ENCODE measurements at places on chromosomes 3 and 15.

DNA sequence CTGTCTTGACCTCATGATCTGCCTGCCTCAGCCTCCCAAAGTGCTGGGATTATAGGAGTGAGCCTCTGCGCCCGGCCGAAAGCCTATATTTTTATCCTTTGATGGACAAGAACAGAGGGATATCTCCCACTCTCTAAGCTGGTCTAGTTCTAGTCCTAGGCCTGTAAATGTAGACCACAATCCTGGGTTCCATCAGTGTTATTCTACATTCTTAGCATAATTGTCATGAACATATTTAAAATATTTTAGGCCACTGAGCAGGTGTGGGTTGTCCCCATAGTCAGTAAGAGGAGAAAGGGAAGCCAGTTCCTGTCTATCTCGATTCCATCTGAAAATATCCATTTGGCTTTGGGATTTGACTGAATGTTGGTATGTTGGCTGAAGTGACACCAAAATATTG lies 118.1 kb downstream of the EBLN2 start:
- no peaks in the 10 kb centered on the region for H3K36me3 ChIP-seq
- no peaks in the 10 kb centered on the region for H3K27me3 ChIP-seq
- no peaks in the 10 kb centered on the region for H3K4me1 ChIP-seq
- H3K27ac ChIP-seq: no peak overlapping the region

DNA sequence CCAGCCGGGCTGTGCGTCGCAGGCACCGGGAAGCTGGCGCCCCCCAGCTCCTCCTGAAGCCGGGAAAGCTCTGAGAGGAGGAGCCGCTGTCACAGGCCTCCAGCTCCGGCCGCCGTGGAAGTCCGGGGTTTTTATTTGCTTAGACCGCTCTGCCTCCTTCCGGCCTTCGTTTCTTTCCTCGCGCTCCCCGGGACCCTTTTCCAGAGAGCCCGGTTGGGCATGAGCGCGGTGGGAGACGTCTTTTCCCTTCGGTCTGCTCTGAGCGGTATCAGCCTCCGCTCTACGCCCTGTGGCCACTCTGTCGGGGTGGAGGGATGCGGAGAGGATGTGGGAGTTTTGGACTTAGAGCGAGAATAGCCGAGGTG lies 559 bp downstream of the SENP5 start:
- peak overlapping the region; percentile 93 for H3K27ac ChIP-seq
- no peaks in the 10 kb centered on the region for H3K36me3 ChIP-seq
- peaks cover 19% of the 10 kb centered on the region for H3K4me1 ChIP-seq
- H3K4me3 ChIP-seq: peak overlapping the region; percentile 97

DNA sequence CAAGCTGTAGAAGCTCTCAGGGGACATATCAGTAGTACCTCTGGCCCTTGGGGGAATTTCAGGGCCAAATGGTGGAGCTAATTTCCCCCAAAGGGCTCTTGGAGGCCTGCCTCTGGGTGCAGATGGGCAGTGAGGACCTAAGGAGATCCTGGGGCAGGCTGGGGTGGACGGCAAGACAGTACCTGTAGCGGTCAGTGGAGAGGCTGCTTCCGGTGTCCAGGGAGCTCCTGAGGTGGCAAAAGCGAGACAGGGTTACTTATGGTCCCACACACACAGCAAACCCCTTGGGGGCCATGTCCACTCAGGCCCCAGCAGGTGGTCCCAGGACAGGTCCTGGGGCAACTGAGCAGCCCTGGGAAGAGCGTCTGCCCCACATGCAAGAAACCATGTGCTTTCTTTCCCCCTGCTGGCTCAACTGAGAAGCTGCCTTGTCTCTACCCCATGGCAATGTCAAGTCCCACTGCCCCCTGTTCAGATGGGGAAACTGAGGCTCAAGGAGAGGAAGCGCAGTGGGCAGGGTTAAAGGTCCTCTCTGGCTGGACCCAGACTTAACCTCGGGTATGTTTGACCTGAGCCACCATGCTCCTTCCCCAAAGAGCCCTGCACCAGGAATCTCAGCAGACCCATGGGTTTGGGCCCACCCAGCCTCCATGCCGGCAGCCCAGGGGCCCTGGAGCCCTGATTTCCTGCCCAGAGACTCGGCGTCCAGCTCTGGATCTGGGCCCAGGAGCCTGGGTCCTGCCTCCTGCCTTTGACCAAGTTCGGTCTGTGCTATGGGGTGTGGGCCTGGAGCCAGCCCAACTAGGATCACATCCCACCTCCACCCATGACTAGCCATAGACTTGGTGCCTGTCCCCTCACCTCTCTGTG lies 25.7 kb downstream of the IQSEC1 start:
- H3K36me3 ChIP-seq: no peaks in the 10 kb centered on the region
- no peak overlapping the region for H3K4me3 ChIP-seq
- H3K4me1 ChIP-seq: no peaks in the 10 kb centered on the region
- no peak for DNase-seq

- peaks cover 6% of the 10 kb centered on the region for H3K36me3 ChIP-seq
- no peaks in the 10 kb centered on the region for H3K4me1 ChIP-seq
- DNase-seq: no peak
- H3K4me3 ChIP-seq: no peak overlapping the region
- no peaks in the 10 kb centered on the region for H3K27me3 ChIP-seq
Observed at GRCh38 chr3:193662757-193663322, 69.8 kb downstream of the OPA1 start.

- no peaks in the 10 kb centered on the region for H3K27me3 ChIP-seq
- H3K36me3 ChIP-seq: no peaks in the 10 kb centered on the region
- no peak overlapping the region for H3K27ac ChIP-seq
- DNase-seq: no peak
- H3K4me3 ChIP-seq: no peak overlapping the region
- H3K4me1 ChIP-seq: peaks cover 8% of the 10 kb centered on the region
Observed at GRCh38 chr3:177340243-177340830, 143.1 kb upstream of the TBL1XR1 start.

DNA sequence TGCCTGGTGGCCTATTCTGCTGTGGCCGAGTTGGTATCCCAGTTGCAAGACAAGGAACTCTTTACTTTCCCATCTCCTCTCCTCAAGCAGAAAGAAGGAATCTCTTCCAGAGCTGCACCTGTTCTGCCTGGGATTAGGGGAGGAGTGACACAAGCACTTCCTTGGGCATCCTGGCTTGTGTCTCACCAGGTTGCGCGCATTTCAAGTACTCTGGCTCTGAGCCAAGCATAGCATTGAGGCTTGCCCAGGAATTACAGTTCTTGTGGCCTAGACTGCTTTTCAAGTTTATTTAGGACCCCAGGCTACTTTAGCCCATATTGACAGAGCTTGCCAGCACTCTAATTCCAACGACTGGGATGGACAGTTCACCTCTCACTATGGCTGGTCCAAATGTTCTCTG lies 150.5 kb downstream of the RSRC1 start:
- H3K36me3 ChIP-seq: no peaks in the 10 kb centered on the region
- no peak overlapping the region for H3K4me3 ChIP-seq
- no peak overlapping the region for H3K27ac ChIP-seq
- no peaks in the 10 kb centered on the region for H3K27me3 ChIP-seq
- no peaks in the 10 kb centered on the region for H3K4me1 ChIP-seq

DNA sequence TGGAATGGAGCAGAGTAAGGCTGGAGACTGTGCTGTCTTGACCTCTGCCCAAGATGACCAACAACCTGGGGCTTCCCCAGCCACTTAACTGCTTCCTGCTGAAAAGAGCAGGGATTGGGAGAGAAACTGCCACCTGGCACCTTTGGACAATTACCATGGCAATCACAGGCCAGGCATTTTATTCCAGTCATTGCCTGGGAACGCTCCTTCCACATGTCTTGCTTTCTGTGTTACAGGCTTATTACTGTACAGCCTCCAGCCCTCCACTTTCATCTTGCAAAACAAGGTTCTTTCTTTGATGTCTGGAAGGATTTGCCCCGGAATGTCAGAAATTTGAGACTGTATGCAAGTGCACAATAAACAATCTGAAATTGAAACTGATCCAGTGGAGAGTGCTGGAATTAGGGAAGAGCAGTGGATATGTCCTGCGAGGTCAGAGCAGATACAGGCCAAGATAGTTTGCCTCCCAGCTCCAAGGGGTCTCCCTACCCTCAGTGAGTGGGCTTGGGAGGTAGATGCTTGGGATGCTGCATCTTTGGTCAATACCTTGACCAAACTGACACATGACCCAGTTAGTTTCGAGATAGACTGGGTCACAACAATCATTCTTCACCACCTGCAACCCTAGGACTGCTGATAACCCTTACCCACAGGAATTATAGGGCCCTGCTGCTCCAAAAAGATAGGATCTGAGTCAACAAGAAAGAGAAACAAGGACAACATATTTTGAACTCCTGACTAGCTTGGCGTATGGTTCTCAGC lies 2.7 kb downstream of the PPP1R14D start:
- H3K36me3 ChIP-seq: no peaks in the 10 kb centered on the region
- H3K4me3 ChIP-seq: no peak overlapping the region
- no peak for DNase-seq

DNA sequence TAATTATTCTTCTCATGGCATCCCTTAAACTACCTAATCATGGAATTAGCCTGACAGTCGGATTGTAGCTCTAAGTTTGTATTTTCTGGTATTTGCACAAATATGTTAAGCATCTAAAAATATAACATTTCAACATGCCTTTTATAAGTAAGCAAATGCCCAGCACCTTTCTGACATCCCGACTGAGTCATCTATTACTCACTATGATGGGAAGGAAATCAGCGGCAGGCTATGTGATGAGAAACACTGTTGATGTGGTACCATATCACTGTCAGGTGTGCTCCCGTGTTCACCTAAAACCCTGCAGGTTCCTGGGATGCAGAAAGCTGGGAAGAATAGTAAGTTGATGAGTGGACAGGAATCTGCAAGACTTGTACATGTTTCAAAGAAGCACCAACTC lies 367.8 kb upstream of the IL12A start:
- no peak overlapping the region for H3K4me3 ChIP-seq
- H3K27me3 ChIP-seq: no peaks in the 10 kb centered on the region
- H3K36me3 ChIP-seq: no peaks in the 10 kb centered on the region
- H3K27ac ChIP-seq: no peak overlapping the region
- DNase-seq: no peak

- peaks cover 7% of the 10 kb centered on the region for H3K4me1 ChIP-seq
- H3K27ac ChIP-seq: no peak overlapping the region
- no peaks in the 10 kb centered on the region for H3K36me3 ChIP-seq
- H3K27me3 ChIP-seq: no peaks in the 10 kb centered on the region
- H3K4me3 ChIP-seq: no peak overlapping the region
- DNase-seq: no peak
Observed at GRCh38 chr15:83248151-83249029, 36.1 kb downstream of the BNC1 start.

GRCh38 chr15:59197454-59197853 lies 9.2 kb upstream of the LDHAL6B start:
- no peak for DNase-seq
- no peaks in the 10 kb centered on the region for H3K27me3 ChIP-seq
- no peak overlapping the region for H3K4me3 ChIP-seq

- no peaks in the 10 kb centered on the region for H3K27me3 ChIP-seq
- no peaks in the 10 kb centered on the region for H3K4me1 ChIP-seq
- no peak for DNase-seq
- H3K4me3 ChIP-seq: no peak overlapping the region
Observed at GRCh38 chr3:17551333-17551732, 191.1 kb downstream of the TBC1D5 start.

GRCh38 chr3:170713653-170714052 lies 127.8 kb upstream of the SLC7A14 start:
- H3K4me1 ChIP-seq: no peaks in the 10 kb centered on the region
- DNase-seq: no peak
- no peaks in the 10 kb centered on the region for H3K36me3 ChIP-seq
- H3K4me3 ChIP-seq: no peak overlapping the region

GRCh38 chr3:7978087-7978422 lies 523.6 kb upstream of the LMCD1 start:
- no peak for DNase-seq
- H3K4me1 ChIP-seq: no peaks in the 10 kb centered on the region
- no peaks in the 10 kb centered on the region for H3K27me3 ChIP-seq
- H3K36me3 ChIP-seq: no peaks in the 10 kb centered on the region
- no peak overlapping the region for H3K4me3 ChIP-seq

GRCh38 chr3:39191773-39192172 lies 622 bp downstream of the XIRP1 start:
- no peak overlapping the region for H3K27ac ChIP-seq
- no peaks in the 10 kb centered on the region for H3K36me3 ChIP-seq
- peaks cover 8% of the 10 kb centered on the region for H3K4me1 ChIP-seq
- no peak for DNase-seq

Data from esophagus squamous epithelium (tissue), 5 donors.